8988T (cell line): ENCODE measurements at places on chromosomes 13 and 19.

- peak; percentile 61 for DNase-seq
These were observed 12.1 kb upstream of the ZSCAN1 start for GRCh38 chr19:58021541-58022282.

DNA sequence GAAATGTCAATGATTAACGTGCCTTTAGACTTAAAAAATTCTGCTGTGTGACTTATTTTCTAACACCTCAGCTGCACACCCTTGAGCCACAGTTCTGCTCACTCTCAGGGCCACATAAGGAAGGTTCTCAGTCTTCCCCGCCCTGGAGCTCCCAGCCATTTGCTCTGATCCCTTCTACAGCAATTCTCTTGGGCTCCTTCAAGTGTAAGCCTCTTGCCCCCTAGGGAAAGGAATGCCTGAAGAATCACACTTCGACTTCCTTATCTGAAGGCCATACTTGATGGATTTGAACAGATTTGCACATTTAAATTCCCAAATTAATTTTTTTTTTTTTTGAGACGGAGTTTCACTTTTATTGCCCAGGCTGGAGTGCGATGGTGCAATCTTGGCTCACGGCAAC, 44.2 kb downstream of the RASA3 start:
- DNase-seq, result no peak

DNA sequence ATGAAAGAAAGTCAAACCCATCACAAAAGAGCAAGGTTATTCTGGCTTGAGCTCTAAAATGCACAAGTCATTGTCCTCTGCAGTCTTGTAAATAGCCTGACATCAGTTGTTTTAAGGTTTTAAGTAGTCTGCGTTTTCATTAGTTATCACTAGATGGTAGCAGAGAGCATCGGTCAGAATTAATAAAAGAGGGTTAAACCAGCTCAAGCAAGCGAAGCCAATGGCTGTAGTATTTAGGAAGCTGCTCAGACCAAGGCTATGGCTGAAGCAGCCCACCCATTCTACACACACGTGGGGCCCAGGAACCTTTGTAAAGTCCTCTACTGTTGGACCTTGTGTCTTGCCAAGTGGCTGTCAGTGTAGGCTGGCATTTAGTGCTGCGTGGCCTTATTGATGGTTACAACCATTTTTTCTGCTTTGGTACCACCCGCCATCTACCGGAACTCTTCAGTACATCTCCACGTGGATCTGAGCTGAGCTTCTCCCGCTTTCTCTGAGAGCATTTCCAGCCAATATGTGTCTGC, 13.3 kb upstream of the ZNF57 start:
- DNase-seq, result no peak

DNA sequence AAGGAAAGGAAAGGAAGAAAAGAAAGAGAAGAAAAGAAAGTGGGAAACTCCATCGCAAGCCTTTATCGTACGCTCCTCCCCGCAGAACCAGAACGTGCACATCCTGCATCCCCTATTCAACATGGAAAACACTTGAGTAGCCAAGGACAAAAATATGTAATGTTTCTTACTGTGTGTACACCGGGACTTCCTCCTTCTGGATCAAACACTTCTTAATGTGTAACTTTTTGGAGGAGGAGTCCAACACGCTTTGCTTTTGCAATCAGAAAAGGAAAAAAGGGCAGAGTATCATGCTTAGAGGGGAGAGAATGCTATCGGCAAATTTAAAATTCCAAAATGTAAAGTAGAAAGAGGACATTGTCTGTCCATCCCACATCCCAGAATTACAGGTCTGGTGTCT, 7.8 kb upstream of the SHFL start:
- DNase-seq, result no peak

DNA sequence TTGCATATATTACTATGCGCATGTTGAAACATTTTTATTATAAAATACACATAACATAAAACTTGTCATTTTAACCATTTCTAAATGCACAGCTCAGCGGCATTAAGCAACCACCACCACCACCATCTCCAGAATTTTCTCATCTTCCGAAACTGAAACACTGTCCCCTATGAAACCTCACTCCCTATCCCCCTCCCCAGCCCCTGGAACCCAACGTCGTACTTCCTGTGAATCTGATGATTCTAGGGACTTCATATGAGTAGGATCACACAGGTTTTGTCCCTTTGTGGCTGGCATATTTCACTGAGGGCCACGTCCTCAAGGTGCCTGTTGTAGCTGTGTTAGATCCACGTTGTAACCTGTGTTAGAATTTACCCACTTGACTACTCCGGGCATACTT, 716 bp upstream of the MAP2K2 start:
- no peak for DNase-seq

- no peak for DNase-seq
These were observed 117.9 kb downstream of the EFNB2 start for GRCh38 chr13:106417467-106418110.

DNA sequence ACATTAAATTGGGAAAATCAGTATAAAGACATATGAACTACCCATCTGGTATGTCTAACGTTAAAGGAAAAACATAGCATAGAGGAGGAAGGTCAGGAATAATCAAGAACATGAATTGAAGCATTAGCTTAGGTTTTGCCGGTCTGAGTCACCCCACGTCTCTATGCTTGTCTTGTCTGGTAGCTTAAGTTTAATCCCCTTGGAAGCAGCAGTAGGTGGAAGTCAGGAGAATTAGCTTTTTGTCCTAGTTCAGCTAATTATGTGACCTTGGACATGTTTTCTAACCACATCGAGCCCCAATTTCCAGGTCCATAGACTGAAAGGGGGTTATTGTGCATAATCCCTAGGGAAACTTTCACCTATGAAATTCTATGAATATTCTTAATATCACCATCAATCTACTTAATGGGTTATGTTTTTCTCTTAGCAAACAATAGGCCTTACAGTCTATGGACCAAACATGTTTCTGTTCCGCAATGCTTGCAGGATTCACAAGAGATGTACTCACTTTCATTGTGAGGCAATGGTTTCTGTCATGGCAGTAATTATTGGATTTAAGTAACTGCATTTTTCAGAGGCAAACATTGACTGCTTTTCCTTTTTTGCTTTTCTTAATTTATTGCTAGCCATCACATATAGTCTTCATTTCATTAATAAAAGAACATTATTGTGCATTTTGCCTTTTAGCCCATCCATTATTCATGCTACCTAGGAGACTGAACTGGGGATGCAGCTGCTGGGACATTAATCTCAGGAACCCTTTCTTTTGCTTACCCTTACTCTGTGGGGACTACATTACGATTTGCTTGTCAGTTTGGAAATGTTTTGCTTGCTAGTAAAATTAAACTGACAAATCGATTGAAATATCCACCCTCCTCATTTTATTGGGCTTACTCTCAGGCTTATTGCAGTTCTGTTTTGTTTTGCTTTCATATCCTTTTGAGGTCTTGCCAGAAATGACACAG, 304.8 kb upstream of the MAB21L1 start:
- no peak for DNase-seq
